ENCODE measurements at places on chromosomes 16 and 17.

GRCh38 chr16:47460359-47460710 is 528 bp downstream of the ITFG1 start:
- no peak for DNase-seq

DNA sequence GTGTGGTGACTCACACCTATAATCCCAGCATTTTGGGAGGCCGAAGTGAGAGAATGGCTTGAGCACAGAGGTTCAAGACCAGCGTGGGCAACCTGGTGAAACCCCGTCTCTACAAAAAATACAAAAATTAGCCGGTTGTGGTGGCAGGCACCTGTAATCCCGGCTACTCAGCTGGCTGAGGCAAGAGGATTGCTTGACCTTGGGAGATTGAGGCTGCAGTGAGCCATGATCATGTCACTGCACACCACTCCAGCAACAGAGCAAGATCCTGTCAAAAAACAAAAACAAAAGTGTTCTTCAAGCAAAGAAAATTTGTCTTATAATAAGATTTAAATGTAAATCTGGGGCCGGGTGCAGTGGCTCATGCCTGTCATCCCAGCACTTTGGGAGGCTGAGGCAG is 51.5 kb downstream of the PAFAH1B1 start:
- no peak for DNase-seq

- peak; percentile 44 for DNase-seq
Observed at GRCh38 chr16:58128711-58129096, 477 bp downstream of the CFAP20 start.

- DNase-seq: peak; percentile 11
Observed at GRCh38 chr16:31696968-31697743, 169.5 kb downstream of the AHSP start.

DNA sequence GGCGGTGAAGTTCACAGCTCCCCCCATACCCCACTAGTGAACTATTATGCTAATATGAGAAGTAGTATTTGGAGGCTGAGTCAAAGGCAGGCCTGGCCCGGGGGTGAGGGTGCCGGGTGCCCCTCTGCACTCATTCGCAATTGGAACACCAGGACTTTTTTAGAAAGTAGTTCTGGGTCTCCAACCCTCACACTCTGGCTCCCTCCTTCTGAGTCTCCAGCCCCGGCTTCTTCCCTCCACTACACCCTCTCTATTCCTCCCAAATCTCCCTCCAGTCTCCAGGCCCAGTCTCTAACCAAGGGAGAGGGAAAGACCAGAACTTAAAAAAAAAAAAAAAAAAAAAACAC is 11.3 kb upstream of the HOXB2 start:
- DNase-seq: no peak

- DNase-seq: no peak
Observed at GRCh38 chr16:67645397-67646121, 615 bp downstream of the CARMIL2 start.

DNA sequence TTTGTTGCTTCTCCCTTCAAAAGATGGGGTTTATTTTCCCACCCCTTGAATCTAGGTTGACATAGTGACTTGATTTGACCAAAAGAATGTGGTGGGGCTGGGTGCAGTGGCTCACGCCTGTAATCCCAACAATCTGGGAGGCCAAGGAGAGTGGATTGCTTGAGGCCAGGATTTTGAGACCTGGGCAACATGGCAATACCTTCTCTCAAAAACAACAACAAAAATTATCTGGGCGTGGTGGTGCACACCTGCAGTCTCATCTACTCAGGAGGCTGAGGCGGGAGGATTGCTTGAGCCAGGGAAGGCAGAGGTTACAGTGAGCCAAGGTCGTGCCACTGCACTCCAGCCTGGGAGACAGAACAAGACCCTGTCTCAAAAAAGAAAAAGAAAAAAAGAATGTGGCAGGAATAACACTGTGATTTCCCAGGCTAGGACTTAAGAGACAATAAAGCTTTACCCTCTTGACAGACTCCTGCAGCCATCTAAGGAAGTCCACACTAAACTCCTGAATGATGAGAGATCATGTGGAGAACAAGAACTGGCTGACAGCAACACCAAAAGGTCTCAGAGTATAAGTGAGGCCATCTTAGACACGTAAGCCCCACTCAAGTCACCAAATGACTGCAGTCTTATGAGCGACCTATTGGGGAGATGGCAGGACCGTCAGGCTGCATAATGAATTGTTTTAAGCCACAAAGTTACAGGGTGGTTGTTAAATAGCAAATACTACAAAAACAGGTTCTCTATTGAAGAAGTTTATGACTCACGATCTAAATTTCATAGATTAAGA is 37.0 kb downstream of the FBXL20 start:
- no peak for DNase-seq

GRCh38 chr16:26087091-26087490 is 395.3 kb downstream of the HS3ST4 start:
- DNase-seq: no peak

DNA sequence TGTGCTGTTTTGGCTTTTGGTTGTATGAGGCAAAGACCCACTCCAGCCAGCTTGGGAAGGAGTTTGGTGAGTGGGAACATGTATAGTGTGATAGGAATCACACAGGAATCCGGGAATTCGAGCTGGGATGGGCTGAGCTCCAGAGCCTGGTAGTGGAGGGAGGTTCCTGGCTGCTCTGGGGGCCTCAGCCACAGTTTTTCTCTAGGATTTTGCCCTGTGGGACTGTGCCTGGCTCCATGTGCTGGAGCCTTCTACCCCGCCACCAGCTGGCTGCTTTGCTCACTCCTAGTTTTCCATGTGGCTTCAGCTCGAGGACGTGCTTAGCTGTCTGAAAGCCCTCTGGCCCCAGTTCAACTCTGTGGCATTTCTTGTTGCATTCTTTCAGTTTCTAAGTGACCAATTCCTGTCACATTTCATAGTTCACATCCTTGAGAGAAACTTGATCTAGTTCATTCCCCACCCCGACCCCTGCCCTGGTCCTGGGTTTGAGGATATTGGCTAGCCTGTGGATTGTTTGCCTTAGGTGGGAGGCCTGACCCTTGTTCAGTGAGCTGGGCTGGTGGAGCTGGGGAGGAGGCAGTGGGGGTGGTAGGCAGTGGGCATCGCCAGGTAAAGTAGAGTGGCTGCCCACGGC is 5.0 kb downstream of the SEC14L1 start:
- DNase-seq: peak; percentile 92

- no peak for DNase-seq
Observed at GRCh38 chr17:37535906-37536305, 46.2 kb downstream of the DUSP14 start.

DNA sequence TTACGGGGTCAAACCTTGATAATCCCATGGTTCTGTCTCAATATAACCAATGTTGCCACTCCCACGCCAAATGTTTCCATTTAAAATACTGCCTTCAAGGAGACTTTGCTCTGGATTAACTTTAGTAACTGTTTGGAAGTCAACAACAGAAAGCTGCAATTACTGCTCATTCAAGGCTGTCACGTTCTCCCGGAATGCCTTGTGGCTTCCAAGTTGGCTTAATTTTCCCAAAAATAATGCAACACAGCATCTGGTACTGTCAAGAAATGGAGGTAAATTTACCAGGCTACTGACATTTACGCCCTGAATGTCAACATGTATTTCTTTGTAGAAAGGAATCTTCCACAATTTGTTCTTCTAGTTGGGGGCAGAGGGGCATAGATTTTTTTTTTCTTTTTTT is 38.2 kb downstream of the GPRC5B start:
- no peak for DNase-seq

DNA sequence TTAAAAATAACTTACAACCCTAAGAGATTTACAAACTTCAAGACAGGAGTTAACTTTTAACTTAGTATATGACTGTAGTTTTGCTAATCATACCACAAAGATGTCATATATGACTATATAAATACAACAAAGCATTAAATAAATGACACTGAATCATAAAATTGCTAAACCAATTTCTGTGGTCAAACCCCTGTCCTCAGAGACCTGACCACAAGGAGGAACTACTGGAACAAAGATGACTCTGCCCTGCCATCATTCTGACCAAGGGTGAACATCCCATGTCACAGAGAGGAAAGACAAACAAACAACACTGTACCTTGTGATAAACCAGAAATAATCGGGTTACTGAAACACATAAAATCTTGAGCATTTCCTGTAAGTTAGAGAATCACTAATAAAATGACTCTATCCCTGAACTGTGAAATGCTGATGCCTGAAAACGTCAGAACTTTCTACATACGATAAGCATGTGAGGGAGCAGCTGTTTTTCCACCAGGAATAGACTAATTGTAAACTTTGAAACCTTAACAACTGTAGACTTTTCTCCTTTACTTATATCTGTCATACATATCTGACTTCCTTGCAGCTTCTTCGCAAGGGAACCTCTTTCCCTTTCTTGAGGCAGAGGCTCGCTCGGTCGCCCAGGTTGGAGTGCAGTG is 47.9 kb downstream of the WDR59 start:
- no peak for DNase-seq

DNA sequence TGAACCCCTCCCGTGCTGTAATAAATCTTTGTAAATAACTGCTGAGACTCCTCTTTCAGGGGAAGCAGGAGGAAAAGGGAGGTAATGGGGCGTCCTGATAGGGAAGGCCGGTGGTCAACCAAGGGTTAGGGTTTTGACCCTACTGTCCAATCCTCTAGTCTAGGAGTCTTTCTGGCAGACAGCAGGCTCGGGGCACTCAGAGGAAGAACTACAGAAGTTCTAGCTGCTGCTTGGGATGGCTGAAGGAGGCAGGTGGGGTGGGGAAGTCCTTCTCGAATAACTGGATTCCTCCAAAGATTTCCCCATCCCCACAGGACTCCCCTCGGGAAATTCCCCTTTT is 387 bp upstream of the STARD3 start:
- DNase-seq: no peak

- no peak for DNase-seq
Observed at GRCh38 chr16:89200124-89200849, at the start of gene SLC22A31. TSS of gene SLC22A31 (minus strand) at chr16:89200537. CDS start at chr16:89200501, 36 bp downstream.

GRCh38 chr16:67179421-67180080 is 4.2 kb downstream of the MATCAP1 start:
- DNase-seq: peak; percentile 7

- no peak for DNase-seq
Observed at GRCh38 chr16:65572156-65572555, 450.3 kb upstream of the CDH11 start.

GRCh38 chr17:78257810-78258322 is 26.4 kb downstream of the TMEM235 start:
- DNase-seq: peak; percentile 86

- no peak for DNase-seq
Observed at GRCh38 chr17:50482110-50482509, 3.5 kb downstream of the RSAD1 start.

- no peak for DNase-seq
Observed at GRCh38 chr17:81306491-81306890, 11.4 kb upstream of the SLC38A10 start.

GRCh38 chr16:89759746-89760340 is 38.5 kb downstream of the ZNF276 start:
- DNase-seq: no peak

DNA sequence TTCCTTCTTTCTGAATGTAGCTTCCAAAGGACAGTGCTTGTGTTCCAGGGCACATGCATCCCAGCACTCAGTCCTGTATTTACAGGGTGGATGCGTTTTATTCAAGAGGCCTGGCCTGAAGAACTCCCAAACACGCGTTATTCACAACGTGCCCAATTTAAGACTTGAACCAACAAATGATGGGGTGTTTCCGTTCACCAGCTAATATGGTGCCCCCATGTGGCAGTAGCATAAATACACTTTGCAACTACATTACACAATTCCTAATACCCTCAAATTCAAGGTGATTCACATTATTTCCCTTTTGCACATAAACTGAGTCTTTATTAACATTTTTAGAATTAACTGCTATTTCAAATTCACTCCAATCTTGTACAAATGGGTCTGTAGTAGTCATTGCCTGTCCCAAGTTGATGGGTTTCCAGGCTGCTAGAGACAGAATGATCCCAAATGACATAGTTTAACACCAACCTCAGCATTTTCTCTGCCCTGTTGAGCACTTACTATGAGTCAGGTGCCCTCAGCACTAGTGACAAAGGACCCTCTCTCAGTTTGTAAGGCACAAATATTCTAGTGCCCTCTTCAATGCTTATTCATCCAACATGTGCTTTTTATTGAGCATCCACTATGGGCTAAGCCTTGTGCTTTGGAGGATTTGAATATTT is 26.9 kb downstream of the HSD17B2 start:
- DNase-seq: no peak

GRCh38 chr17:41171886-41172285 is 3.9 kb upstream of the KRTAP4-3 start:
- no peak for DNase-seq

Measured in MM.1S (cell line).